ENCODE measurements at places on chromosomes 5 and 9.

- DNase-seq: no peak
Measured at GRCh38 chr5:181133083-181133482, 2.1 kb upstream of the OR2V1 start.

GRCh38 chr9:132410642-132411041, 631 bp downstream of the CFAP77 start:
- DNase-seq: no peak

- no peak for DNase-seq
Measured at GRCh38 chr9:100589582-100589981, 11.7 kb downstream of the CAVIN4 start.

DNA sequence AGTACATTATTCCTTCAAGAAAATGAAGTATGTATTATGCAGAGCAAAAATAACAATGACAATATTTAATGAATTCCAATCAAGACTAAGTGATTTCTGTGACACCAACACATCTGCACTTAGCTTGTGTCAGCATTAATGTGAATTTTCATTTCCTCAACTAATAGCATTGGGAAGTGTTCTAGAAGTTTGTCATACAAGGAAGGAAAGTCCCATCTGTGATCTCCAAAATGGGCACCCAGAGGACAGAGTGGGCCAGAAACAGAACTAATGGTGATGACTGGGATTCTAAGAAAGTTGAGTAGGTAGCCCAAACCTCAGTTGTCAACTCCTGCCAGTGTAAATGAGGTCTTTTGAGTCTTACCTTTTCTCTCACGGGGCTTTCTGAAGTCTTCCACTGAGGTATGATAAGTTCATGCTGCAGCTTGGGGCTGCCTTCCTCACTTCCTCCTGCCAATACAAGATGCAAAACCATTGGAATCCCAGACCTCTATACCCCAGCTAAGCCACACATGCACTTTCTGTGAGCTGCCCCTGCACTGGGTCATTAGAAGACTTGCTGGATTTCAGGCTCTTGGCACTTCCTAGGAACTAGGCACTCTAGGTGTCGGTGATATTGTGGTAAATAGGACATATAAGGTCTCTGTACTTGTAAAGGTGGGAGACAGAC, 4.9 kb downstream of the ADAM19 start:
- DNase-seq: no peak
